CD4-positive, alpha-beta T cell treated with Interleukin-21 for 1 hour (primary cell): ENCODE measurements at places on chromosomes 2 and 18.
A peak's percentile ranks its signal among the peaks of the same experiment; 100 is the strongest.

DNA sequence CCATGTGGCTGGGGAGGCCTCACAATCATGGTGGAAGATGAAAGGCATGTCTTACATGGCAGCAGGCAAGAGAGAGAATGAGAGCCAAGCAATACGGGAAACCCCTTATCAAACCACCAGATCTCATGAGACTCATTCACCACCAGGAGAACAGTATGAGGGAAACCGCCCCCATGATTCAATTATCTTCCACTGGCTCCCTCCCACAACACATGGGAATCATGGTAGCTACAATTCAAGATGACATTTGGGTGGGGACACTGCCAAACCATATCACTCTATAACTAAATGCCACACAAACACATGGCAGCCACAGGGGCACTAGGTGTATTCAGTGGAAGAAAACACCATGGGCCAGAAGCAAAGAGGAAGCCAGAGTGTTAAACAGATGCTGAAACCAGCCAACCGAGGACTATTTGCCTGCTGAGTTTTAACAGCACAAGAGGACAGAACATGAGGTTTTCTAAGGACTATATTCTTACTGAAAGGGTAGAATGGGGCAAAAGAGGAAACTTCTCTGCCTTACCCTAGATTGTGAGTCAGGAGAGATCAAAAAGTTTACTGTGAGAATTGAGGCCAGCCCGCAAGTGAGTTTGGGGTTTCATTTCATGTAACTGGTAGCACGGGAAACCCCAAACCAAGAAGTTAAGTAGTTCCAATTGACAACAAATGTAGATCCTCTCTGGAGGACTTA, 49.2 kb downstream of the SIGLEC15 start:
- DNase-seq, result peak; percentile 67

DNA sequence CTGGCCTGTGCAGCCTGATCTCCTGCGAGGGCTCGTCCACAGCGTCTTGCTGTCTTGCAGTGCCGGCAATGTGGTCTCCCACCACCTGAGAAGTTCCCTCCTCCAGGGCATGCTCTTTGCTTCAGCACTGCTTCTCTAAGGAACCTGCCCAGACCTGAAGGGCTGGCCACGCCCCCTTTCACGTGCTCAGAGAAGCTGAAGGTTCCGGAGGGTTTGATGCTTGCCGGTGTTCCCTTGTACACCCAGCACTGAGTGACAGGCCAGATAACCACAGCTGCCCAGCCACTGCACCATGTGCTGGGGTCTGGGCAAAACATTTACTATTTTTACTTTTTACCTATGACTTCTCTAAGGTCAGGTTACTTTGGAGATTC, 1.7 kb upstream of the POLR2D start:
- peak; percentile 77 for DNase-seq

DNA sequence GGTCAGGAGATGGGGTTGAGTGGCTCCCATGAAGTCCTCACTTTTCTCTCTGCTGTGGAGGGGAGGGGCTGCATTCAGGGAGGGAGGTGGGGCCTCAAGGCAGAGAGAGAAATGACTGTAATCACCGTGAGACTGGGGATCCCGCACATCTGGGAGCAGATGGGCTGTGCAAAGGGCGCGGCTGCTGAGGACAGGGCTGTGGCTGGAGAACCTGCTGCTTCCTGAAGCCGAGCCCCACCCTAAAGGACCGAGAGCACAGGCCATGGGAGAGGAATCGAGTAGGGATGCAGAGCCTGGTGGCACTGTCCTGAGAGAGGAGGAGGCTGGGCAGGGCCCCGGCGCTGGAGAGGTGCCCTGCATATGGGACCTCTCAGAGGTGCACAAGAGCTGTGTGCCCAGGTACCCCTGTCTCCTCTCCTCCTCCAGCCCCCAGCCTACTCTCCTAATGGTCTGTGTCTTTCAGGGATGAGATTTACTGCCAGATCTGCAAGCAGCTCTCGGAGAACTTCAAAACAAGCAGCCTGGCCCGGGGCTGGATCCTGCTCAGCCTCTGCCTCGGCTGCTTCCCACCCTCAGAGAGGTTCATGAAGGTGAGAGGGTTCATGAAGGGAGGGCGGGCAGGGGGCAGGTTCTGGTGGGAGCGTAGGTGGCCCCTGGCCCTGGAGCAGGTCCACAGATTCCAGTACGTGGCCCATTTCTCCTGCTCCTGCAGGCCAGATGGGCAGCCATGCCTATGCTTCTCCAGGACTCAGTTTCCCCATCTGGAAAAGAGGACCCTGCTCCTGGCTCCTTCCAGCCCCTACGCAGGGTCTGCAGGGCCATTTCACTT, 25.9 kb upstream of the GPR17 start:
- no peak for DNase-seq

DNA sequence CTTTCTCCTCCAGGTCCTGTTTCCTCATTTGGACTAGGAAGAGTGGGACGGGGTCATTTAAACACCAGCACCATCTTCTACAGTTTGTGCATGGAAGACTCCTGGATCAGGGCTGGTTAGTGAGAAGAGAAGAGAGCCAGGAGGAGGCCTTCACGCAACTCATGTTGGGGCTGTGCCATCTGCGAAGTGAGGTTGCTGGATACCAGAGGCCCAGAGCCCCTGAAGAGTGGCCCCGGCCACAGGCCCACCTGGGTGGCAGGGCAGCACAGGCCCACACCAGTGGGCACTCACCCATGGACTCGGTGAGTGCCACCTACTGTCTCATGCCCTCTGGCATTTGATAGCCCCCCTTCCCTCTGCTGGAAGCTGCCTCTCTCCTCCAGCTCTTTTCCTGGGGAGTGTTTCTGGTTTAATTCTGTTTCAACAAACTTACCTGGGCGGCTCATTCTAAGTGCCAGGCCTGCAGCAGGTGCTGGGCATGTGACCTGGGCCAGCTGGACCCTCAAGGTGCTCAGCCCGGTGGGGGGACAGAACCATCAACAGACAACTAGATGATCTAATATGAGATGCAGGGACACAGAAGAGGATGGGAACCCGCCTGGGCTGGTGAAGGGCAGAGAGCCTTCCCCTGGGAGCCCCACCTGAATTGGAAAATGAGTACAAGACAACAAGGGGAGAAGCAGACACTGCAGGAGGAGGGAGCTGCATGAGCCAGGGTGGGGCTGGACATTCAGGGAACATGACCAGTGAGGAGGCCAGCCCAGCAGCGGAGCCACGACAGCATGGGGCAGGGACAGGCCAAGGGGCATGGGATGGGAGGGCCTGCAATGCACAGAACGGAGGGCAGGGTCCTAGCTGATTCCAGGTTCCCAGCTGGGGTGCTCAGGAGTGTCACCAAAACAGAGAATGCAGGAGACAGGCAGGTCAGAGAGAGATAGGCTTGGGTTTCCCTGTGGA, 70.6 kb downstream of the MARCO start:
- DNase-seq, result no peak

DNA sequence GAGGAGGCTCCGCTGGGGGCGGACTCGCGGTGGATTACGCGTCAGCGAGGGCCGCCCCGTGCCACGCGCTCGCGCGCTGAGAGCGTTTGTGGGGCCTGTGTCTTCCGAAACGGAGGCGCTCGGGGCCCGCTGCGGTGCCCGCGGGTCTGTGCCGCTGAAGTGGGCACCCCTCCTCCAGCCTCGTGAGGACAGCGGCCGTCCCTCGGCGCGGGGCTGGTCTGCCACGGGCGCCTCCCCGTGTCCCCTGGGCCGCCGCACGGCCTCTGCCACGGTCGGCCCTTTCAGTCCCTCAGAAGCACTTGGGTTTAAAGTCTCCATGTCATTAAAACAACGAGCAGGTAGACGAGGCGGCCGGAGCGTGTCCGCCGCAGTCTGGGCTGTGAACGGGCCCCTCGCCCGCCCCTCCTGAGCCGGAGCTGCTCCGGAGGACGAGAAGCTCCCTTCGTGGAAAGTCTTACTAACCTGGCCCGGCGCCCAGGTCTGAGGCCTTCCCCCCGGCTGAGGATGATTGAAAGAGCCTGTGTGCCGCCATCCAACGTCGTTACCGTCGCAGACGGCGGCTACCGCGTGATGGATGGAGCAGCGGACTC, 97.6 kb downstream of the NFATC1 start:
- no peak for DNase-seq

DNA sequence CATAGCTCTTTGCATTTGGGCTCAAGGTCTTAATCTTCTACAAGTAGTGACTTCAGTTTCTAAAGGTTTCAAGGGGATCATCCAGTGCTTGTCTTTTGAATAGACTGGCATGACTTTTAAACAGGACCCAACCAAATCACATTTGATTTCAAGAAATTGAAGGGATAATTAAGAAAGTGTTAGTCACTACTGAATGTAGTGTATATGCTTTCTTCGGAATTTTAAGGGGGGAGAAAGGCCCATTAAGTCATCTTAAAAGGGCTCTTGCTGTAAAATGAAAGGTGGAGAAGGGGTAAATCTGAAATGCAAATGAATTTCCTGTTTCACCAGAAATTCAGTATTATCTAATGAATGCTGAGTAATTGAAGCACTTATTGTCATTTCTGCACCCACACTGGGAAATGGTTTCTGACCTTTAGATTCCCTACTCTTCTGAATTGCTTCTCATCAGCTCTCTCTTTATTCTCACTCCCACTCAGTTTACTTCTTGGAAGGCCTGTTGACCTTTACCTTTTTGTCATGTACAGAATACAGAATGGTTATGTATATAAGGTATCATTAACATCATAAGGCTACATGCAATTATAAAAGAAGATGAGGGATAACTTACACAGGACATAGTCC, 241.4 kb downstream of the SLC8A1 start:
- DNase-seq, result no peak

DNA sequence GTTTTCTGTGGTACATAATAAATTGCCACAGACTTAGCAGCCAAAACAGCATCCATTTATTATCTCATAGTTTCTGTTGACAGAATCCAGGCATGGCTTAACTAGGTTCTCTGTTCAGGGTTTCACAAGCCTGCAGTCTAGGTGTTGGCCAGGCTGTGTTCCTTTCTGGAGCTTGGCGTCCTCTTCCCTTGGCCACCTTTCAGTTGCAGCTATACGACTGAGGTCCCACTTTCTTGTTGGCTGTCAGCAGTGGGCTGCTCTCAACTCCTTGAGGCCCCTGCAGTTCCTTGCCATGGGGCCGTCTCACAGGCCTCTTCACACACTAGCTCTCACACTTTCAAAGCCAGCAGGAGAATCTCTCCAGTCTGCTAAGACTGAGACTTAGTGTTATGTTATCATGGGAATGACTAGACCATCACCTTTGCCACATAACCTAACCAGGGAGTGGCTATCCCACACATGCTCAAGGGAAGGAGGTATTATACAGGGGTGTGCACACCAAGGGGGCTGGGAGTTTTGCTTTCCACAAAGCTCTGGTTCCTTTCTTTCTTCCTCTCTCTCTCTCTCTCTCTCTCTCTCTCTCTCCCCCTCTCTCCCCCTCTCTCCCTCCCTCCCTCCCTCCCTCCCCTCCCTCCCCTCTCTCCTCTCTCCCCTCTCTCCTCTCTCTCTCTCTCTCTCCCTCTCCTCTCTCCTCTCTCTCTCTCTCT, 15.8 kb downstream of the RIOK3 start:
- no peak for DNase-seq
